ENCODE measurements at places on chromosomes 16 and 17. TPM values are rescaled to one million over a fixed set of nuclear protein-coding genes. Genes with fewer than 3 reads are reported as not detected.

Gene NOD2
- polyA plus RNA-seq = 0.54 TPM

Gene KRT38
- not detected for polyA plus RNA-seq

DNA sequence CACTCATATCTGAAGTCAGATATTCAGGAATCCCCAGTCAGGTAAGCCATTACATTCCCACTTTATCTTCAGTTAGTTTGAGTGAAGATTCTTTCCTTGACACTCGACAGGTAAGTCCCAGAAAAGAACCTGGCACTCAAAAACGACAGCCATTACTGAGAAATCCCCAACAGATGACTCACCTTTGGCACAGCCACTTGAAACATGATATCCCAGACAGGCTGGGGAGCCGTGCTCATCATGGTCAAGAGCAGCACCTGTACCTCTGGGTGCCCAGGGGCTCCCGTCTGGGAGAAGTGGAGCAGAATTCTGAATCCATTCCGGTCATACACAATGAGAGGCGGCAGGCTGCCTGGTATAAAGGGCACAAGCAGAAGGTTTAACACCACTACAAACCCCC, 16.8 kb upstream of the COG7 start:
- no peak for DNase-seq

- no peak for DNase-seq
These were observed 190.6 kb upstream of the FOXF1 start for GRCh38 chr16:86319585-86320236.

Gene CA5A
- polyA plus RNA-seq = 0.27 TPM

DNA sequence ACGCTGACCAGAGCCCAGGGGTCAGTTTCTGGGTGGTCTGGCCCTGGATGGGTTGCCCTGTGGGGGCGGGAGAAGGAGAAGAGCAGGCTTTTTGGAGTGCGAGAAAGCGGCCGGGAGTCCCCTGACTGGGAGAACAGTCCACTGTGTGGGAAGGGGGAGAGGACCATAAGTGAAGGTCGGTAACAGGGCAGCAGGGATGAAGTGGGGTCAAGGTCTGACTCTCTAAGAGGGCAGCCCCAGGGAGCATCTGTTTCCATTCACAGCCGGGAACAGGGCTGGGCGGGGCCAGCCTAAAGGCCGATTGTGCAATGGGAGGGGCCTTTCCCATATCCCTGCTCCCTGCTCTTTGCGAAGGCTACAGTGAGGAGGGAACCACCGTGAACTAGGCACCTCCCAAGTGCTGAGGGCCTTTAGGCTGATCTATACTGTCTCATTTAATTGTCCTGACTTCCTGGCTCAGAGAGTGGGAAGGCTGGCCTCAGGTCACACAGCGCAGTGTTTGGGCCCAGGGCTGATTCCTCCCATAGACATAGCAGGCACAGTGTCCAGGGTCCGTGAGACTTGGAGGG, 10.4 kb upstream of the WFDC1 start:
- no peak for DNase-seq

DNA sequence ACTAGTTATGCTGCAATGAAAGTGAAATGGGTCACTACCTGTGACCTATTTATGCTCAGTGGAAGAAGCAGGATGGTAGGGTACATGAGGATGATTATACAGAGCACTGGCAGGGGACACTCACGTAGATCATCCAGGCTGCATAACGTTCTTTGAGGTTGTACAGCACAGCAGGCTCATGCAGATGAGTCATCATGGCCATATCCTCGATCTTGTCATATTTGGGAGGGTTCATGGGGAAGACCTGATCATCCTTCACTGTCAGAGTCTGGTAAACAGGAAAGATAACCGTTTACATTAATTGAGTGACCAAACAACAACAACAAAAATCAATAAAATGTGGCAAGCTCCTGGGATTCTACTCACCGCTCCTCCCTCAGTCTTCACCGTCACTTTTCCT, 2.1 kb downstream of the MYH2 start:
- no peak for DNase-seq

- DNase-seq = no peak
These were observed 140.3 kb downstream of the ASIC2 start for GRCh38 chr17:33152783-33153182.

Gene MAP2K6
- 20.0 TPM for polyA plus RNA-seq

Gene TBC1D26
- 0.16 TPM for polyA plus RNA-seq

DNA sequence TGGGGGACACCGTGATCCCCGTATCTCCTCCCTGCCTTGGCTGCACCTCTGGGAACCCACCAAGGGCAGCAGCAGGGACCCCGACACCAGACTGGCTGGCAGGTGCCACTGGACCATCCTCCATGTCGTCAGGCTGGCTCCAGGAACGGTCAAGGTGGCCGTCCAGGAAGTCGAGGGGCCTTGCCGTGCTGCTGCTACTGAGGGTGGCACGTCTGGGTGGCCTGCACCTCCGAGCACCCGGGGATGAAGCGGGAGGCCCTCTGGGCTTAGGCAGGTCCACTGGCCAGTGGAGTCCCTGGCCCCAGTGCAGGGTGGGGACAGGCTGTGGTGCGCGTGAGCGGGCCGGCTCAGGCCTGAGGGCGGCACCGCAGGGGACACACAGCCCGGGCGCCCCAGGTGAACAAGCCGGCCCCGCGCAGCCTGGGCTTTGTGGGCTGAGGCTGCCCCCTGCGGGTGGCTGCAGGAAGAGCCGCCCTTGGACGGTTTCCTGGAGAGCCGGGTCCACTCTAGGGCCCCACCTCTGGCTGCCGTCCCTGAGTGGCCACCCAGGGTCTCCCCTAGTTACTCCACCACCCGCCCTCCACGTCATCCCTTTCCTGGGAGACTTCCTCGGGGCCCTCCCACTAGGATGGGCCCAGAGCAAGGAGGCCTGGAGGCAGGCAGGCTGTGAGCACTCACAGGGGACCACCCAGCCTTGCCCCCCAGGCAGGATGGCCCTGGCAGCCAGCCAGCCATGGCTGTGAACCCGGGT, 42.8 kb upstream of the ZC3H18 start:
- DNase-seq = no peak

Gene KRT27
- 0.24 TPM for polyA plus RNA-seq

Gene CDRT15
- polyA plus RNA-seq = 0.76 TPM

Data from left renal pelvis (tissue), 4 donors.